Stimulated activated CD4-positive, alpha-beta T cell treated with anti-CD3 and anti-CD28 coated beads, Interleukin-1b, Interleukin-23, amount 100 ng/mL, for 24 hours (primary cell): ENCODE measurements at places on chromosomes 16 and 17.

- no peak for DNase-seq
Measured at GRCh38 chr17:1774390-1775176, 12.7 kb downstream of the SERPINF1 start.

DNA sequence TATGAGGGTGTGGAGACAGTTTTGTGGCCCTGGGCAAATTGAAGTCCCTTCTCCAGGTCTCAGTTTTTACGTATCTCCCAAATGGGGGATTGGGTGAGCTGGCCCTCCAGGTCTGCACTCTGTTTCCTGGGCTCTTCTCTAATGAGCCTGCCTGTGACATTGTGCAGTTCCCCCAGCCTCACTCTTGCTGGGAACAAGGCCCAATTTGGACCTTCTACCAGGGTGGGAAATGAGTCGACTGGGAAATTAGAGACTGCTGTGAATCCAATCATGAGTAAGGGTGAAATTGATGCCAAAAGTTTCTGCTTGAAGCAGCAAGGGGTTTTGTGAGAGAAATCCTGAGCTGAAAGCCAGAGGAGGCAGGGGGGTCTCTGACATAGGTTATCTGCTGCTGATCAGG lies 71.5 kb upstream of the KSR1 start:
- DNase-seq = no peak

- no peak for DNase-seq
Measured at GRCh38 chr17:72518159-72518732, 397.4 kb downstream of the SOX9 start.

DNA sequence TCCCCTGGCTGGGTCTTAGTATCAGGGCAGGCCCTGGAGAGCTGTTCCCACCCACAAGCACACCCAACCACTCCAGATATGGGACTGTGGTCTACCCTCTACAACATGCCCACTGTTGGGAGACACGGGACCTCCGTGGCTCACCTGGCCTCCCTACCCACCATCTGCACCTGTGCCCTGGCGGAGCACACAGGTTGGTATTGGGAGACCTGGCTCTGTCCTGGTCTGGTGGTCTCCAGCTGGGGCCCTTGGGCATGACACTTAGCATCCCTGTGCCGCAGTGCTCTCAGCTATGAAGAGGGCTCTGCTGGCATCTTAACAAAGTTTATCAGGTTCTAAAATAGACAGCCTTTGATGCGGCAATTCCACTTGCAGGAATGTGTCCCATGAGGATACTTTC lies 5.8 kb downstream of the C16orf95 start:
- DNase-seq = no peak

DNA sequence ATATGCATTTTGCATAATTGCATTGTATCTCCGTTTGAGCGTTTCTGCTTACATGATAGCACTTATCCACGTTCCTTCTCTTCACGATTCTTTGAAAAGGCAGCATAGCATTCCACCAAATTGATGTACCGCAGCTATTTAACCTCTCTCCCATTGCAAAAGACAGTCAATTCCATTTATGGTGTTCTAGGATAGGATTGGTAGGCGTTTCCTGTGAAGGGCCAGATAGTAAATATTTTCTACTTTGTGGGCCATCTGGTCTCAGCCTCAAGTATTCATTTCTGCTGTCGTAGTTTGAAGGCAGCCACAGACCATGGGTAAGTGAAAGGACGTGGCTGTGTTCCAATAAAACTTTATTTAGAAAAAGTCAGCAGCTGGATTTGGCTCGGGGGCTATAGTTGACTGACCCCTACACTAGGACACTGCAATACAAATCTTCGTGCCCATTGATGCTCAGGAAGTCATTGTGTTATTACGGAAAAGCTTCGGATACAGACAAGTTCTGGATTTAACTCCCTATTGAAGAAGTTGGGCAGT lies 10.1 kb downstream of the SNX29 start:
- no peak for DNase-seq
